ENCODE measurements at places on chromosomes 2 and 18. TPM values are rescaled to one million over a fixed set of nuclear protein-coding genes. Genes with fewer than 3 reads are reported as not detected.

Gene MOGAT1
- not detected for total RNA-seq

Gene EFEMP1
- total RNA-seq: not detected

Gene SERPINB3
- total RNA-seq: not detected

Gene PROKR1
- not detected for total RNA-seq

Gene INHBB
- total RNA-seq: not detected

Gene UPP2
- total RNA-seq: not detected

Gene NT5C1B
- not detected for total RNA-seq

Gene RBM44
- total RNA-seq: 1.4 TPM

Gene EVA1A
- 0.11 TPM for total RNA-seq

Gene C2orf81
- 4.9 TPM for total RNA-seq

Gene ABCG8
- not detected for total RNA-seq

Gene PLEKHH2
- total RNA-seq: 1.5 TPM

DNA sequence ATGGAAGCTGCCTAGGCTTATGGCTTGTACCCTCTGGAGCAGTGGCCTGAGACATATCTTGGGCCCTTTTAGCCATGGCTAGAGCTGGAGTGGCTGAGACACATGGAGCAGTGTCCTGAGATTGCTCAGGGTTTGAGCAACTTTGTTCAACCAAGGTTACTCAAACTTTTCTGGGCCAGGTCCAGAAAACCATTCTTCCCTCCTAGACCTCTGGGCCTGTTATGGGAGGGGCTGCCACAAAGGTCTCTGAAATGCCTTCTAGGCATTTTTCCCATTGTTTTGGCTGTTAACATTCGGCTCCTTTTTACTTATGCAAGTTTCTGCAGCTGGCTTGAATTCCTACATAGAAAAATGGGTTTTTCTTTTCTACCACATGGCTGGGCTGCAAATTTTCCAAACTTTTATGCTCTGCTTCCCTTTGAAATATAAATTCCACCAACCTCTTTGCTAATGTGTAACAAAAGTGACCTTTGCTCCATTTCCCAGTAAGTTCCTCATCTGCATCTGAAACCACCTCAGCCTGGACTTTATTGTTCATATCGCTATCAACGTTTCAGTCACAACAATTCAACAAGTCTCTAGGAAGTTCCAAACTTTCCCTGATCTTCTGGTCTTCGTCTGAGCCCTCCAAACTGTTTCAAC lies 84.9 kb upstream of the MAP4K3 start:
- DNase-seq: no peak

DNA sequence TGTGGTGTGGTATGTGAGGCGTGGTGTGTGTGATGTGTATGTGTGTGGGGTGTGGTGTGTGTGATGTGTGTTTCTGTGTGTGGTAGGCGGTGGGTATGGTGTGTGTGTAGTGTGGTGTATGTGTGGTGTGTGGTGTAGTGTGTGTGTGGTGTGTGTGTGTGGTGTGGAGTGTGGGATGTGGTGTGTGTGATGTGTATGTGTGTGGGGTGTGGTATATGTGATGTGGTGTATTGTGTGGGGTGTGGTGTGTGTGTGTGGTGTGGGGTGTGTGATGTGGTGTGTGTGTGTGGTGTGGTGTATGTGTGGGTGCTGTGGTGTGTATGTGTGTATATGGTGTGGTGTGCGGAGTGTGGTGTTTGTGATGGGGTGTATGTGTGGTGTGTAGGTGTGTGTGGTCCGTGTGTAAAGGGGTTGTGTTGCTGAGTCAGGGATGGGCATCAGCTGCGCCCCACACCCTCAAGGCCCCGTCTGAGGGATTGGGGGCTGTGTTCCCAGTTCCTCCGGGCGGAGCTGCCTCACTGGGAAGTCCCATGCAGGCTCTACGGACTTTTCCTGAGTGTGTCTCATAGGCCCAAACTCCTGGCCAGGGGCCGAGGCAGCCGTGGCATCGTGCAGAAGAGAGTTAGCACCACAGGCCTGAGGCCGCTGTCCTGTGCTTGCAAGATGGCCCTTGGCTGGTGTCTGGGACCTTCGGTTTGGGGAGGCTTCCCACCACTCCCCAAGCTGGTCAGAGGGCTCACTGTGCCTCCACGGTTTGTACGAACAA lies 18.2 kb upstream of the ARL4C start:
- DNase-seq: no peak

DNA sequence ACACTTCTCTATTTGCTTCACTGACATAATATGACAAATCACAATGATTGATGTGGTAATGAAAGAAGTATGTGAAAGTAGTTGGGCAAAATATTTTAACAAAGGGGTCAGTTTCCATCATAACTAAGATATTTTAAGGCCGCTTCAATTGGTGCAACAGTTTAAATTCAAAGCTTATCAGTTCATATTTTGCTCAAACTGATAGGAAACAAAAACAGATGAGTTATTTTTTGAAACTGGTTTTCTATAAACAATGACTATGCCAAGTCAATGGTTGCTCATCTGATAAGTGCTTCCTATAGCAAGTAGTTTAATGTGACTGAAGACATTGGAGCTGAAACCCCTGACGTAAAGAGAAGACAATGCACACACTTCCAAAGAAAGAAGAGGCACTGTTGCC lies 1290.7 kb downstream of the SUCLG1 start:
- no peak for DNase-seq

GRCh38 chr2:105057005-105057404 lies 19.1 kb downstream of the MRPS9 start:
- DNase-seq: no peak

DNA sequence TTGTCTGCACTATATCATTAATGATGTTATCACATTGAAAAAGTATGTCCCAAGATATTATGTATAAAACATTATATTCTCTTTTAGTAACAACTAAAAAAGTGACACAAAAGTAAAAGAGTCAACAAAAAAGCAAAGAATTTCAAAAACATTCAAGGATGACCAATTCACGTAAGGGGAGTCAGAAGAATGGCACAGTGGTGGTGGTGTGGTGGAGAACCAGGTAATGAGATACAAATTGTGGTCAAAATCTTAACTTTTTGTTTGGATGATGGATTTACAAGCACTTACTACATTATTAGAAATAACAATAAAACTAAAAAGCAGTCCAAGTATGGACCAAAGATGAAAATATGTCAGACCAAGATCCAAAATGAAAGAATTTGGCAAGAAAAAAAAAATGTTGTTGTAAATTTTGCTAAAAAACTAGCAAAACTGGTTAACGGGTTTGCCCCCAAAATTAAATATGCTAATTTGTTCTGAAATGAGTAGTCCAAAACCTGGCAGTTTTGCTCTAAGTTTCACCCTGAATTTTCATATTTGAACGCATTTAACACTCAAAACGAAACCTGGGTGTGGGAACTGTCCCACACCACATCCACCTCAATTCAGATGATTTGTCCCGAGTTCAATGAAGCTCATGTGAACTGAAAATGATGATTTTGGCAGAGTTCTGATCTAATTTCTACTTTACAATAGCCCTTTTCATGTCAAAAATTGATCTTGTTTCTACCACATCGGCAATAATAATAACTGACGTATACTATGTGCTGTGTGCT lies 135.8 kb downstream of the IKZF2 start:
- peak; percentile 78 for DNase-seq

DNA sequence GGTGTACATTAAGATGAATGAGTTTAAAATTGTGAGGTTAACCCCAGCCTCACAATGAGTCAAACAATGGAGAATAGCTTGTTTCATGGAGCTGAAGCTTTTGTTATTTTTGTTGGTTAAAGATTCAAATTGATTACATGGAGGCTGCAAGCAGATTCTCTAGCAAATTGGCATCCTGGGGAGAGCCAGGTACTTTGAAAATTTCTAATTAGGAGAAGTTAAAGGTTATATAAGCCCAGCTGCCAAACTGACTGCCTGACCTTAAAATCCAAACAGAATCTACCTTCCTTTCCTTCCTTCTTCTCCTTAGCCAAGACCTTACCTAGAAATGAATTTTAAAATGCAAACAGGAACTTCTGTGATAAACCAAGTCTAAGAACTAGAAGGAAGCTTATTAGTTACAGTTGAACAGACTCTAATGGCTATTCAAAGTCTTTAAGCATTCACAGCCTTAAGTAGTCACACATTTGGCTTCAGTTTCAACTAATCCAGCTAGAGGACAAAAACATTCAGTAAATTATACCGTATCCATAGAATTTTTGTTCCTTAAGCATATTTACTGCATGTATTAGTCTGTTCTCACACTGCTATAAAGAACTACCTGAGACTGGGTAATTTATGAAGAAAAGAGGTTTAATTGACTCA lies 31.5 kb upstream of the PGAP1 start:
- no peak for DNase-seq

- no peak for DNase-seq
These were observed 643.6 kb upstream of the FAM98A start for GRCh38 chr2:34242763-34243123.

DNA sequence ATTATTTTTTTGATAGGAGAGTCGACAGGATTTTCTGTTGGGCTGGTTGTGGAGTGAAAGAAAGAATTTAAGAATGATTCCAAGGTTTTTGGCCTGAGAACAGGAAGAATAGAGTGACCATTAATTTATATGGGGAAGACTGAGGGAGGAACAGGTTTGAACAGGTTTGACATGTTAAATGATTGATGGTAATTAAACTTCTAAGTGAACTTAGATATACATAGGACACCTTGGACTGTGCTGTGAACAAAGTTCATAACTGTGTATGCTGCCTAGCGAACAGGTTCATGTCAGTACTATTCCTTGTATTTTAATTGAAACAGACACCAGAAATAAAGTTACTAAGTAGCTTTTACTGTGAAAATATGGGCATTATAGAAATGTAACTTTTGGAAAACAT lies 212.0 kb downstream of the SPAG16 start:
- DNase-seq: no peak

- DNase-seq: no peak
These were observed 3.5 kb downstream of the ASPRV1 start for GRCh38 chr2:69957965-69958364.

DNA sequence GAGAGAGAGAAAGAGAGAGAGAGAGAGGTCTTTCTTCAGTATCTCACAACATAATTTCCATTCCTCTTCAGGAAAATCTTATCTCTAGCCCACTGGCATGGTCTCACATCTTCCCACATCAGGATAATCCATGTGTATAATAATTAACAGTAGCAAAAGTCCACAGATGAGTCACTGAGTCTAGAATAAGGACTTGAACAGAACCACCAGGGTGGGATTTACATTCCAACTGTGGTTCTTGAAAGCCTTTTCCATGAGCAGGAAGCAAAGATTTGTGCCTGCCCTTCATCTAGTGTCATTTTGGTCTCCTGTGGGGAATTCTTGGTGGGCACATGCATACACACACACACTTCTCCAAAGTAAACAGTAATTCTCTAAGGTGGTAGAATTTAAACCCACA lies 107.1 kb upstream of the TCF4 start:
- DNase-seq: no peak

- DNase-seq: no peak
These were observed 258.5 kb downstream of the RND3 start for GRCh38 chr2:150228936-150229335.
